ENCODE measurements at places on chromosomes 6 and 20.

GRCh38 chr20:47256668-47257236 lies 99.7 kb downstream of the ZMYND8 start:
- peaks cover 75% of the 10 kb centered on the region for H3K36me3 ChIP-seq
- peak overlapping the region; percentile 62 for H3K27ac ChIP-seq
- no peak for DNase-seq
- no peak overlapping the region for H3K4me3 ChIP-seq
- peaks cover 2% of the 10 kb centered on the region for H3K27me3 ChIP-seq
- peaks cover 32% of the 10 kb centered on the region for H3K4me1 ChIP-seq

DNA sequence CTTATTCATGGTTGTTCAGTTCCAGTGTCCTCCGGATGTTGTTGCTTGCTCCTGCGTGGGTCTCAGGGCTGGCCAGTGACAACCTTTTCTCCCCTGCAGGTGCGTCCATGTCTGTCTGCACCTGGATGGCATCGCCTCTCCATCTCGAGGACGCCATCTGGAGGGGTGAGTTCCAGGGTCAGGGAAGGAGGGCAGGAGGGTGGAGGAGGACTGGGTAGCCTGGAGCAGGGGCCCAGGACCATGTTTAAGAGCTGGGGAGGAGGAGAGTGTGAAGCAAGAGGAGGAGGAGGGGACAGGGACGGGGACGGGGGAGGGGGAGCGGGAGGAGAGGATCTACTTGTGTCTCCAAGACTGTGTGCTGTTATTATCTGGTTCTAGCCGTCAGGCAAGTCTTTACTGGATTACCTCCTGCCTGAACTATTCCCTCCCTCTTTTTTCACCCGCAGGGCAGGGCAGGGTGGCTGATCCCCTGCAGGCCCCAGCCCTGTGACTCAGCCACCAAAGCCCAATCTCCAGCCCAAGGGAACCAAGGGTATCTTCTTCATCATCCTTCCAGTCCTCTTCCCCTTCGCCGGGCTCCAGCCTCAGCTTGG lies 32.2 kb upstream of the TULP1 start:
- peaks cover 35% of the 10 kb centered on the region for H3K4me1 ChIP-seq
- H3K27ac ChIP-seq = no peak overlapping the region
- DNase-seq = no peak
- H3K4me3 ChIP-seq = no peak overlapping the region
- H3K36me3 ChIP-seq = peaks cover 25% of the 10 kb centered on the region
- peaks cover 10% of the 10 kb centered on the region for H3K27me3 ChIP-seq

DNA sequence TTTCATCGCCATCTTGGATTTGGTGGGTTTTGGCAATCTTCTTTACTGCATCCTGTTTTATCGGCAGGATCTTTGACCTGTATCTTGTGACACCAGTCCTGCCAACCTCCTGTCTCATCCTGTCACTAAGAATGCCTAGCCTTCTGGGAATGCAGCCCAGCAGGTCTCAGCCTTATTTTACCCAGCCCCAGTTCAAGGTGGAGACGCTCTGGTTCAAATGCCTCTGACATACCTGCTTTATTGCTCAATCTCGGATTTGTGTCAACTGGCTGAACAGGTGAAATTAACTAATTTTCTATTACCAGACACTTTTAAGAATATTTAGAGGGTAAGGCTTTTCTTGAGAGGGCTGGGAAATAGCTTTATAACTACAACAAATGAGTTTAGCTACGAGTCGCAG lies 102.5 kb downstream of the SASH1 start:
- H3K4me1 ChIP-seq = peaks cover 46% of the 10 kb centered on the region
- H3K27ac ChIP-seq = no peak overlapping the region
- H3K4me3 ChIP-seq = no peak overlapping the region
- no peaks in the 10 kb centered on the region for H3K27me3 ChIP-seq

- no peak overlapping the region for H3K27ac ChIP-seq
- H3K36me3 ChIP-seq = no peaks in the 10 kb centered on the region
- no peaks in the 10 kb centered on the region for H3K27me3 ChIP-seq
Measured at GRCh38 chr6:116029535-116029934, 31.2 kb downstream of the FRK start.

DNA sequence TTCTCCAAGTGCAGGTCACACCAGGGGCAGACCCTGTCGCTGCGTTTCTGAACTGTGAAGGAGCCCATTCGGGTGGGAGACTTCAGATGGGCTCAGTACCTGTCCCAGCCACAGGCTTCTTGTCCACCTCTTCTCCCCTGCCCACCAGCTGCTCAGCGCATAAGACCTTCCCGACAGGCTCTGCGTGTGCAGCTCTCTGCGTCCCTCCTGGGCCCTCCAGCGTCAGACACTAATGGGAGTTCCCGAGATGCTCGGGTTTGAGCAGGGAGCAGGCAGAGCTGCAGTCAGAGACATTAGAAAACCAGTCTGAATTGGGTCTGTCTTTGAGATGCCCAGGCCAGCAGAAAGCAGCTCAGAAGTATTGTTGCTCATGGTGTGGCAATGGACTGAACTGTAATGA lies 50.4 kb downstream of the TCP11 start:
- H3K36me3 ChIP-seq = peaks cover 15% of the 10 kb centered on the region
- no peaks in the 10 kb centered on the region for H3K27me3 ChIP-seq
- no peak overlapping the region for H3K27ac ChIP-seq
- no peak overlapping the region for H3K4me3 ChIP-seq

- H3K27me3 ChIP-seq = no peaks in the 10 kb centered on the region
- peaks cover 18% of the 10 kb centered on the region for H3K4me1 ChIP-seq
- no peak overlapping the region for H3K4me3 ChIP-seq
- H3K36me3 ChIP-seq = no peaks in the 10 kb centered on the region
Measured at GRCh38 chr6:88989215-88989614, 25.8 kb upstream of the RNGTT start.

Measured in nephron progenitor cell (in vitro differentiated cells).